ENCODE measurements at places on chromosomes 6 and 20.

DNA sequence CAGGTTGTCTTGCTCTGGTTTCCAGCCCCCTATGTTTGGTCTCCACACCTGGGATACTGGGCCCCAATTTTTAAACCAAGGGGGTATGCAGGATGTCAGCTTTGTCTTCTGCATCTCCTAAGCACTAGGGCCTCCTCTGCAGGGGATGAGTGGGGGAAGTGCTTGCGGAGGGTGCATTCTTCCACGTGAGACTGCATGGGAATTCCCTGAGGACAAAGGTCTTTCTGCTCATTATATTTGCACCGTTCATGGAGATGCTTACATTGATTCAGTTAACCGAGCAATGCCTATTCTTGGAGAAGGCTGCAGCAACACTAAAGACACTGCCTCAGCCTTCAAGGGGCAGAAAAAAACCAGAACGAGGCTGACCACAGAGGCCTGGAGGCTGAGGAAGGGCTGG, 45.4 kb downstream of the RAB44 start:
- DNase-seq = no peak

DNA sequence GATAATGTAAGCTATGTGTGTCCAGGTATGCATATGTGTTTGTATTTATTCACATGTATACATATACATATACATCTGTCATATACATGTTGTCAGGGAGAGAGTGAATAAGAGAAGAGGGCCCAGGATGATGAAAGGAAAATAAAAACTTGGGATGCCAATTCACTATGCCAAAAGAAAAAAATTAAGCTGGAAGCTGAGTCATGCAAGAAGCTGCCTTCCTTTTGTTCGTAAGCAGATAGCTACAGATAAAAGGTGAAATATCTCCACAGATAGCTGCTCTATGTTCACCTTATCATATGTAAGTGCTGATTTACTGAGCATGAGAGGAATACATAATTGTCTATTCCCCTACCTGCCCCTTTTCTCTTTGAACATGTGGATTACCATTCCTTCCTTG, 579.9 kb downstream of the EPM2A start:
- no peak for DNase-seq

GRCh38 chr20:41392295-41392694, 25.7 kb upstream of the EMILIN3 start:
- no peak for DNase-seq

GRCh38 chr6:30914854-30915590, 984 bp downstream of the VARS2 start:
- DNase-seq = no peak

GRCh38 chr6:169985121-169986015, 233.9 kb downstream of the ERMARD start:
- DNase-seq = no peak

DNA sequence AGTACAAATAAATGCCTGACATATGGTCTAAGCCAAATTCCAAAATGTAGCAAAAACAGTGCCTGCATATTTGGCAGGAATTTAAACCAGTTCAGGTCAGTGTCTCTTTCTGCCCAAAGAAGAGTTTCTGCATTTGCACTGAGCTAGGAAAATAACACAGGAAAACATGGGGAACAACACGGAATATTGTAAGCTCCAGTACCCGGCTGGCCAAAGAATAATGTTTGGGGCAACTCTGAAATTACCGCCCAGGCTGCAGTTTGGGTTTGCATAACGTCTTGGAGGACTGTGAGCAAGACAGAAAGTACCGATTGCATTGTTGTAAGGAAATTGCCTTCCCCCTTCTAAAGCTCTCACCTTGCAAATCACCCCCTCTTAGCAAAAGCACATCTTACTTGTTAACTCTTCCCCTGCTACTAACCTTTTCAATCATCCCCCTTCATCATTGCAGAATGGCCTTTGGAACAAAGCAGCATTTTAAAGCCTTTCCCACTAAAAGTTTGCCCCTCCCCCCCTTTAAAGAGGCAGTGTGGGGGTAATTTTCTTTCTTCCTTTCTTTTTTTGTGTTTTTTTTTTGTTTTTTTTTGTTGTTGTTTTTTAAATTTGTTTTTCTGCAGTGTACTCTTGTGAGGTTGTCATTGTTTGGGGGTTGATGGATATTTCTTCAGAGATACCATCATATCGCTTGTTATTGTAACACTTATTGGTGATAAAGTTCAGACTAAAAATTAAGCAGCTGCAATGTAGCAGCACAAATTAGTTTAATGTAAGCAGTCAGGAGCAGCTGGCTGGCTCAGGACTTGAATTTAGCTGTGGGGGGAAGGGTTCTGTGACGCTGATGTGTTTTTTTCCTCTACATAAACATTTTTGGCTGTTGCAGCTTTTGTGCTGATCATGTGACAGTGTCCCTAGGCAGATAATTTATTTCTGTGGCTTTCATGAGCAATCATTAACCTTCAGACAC, 100.0 kb upstream of the CITED2 start:
- DNase-seq = no peak

DNA sequence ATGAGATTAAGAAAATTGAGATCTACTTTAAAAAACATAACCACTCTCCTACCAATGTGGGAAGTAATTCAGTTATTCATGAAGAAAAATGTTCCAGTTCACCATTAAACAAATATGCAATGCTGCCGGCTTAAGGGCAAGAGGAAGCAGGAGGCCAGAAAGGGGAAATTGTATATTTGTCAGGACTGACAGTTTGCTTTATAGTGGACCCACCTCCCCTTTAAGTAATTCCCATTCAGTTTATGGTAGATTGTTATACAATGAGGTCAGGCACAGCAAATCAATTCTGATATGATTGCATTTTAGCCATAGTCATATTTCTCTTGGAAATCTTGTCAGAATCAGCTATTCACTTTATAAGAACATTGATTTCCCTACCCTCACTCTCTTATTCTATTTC, 547.8 kb downstream of the FRK start:
- no peak for DNase-seq
